ENCODE measurements at places on chromosomes 16 and 17. TPM values are rescaled to one million over a fixed set of nuclear protein-coding genes. Genes with fewer than 3 reads are reported as not detected.

- no peak for ATAC-seq
Measured at GRCh38 chr17:10046786-10047785, 142.0 kb upstream of the RCVRN start.

- ATAC-seq = peak; percentile 95
Measured at GRCh38 chr17:35094902-35095301, 24.8 kb downstream of the RAD51D start.

DNA sequence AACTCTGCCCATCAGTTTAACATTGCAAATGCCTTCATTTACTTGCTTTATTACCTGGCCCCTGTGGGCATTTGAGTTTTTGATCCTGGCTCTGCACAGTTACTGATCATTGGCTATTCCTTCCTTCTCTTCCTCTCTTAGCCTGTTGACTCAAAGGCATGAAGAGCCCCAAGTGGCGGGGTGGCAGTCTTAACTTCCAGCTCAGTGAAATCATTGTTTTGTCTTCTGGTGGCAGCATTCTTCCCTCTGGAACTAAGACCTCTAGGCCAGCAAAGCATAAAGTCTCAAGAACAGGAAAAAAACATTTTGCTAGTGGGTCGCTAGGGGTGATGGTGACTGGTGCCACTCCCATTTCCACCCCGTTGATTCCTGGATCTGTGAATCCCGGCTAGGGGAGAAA, 52.3 kb upstream of the MRTFB start:
- no peak for ATAC-seq

GRCh38 chr17:81898885-81899284, 3.2 kb upstream of the NPB start:
- no peak for ATAC-seq

- no peak for ATAC-seq
Measured at GRCh38 chr16:89572485-89573205, 2.9 kb upstream of the CPNE7 start.

ALOX15B gene
- total RNA-seq = 0.15 TPM

C17orf107 gene
- total RNA-seq = 0.86 TPM
